ENCODE measurements at places on chromosomes 5 and 9.

- no peak for DNase-seq
Measured at GRCh38 chr5:125558466-125558865, 812.0 kb upstream of the ZNF608 start.

DNA sequence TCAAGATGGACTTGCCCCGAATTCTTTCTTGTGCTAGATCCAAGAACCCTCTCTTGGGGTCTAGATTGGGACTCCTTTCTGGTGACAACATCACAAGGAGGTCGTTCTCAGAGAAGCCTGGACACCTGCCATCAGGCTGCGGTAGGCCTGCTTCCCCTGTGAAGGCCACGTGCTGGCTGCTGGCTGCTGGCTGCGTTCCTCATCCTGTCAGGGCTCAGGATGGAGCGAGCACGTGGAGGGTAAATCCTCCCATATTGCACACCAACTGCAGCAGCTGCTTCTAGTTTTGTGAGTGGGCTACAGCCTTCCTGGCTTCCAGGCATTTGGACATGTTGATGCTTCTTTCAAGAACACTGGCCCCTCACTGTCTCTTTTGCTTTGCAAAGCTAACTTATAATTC lies 95.6 kb downstream of the HSPA4 start:
- DNase-seq: no peak

DNA sequence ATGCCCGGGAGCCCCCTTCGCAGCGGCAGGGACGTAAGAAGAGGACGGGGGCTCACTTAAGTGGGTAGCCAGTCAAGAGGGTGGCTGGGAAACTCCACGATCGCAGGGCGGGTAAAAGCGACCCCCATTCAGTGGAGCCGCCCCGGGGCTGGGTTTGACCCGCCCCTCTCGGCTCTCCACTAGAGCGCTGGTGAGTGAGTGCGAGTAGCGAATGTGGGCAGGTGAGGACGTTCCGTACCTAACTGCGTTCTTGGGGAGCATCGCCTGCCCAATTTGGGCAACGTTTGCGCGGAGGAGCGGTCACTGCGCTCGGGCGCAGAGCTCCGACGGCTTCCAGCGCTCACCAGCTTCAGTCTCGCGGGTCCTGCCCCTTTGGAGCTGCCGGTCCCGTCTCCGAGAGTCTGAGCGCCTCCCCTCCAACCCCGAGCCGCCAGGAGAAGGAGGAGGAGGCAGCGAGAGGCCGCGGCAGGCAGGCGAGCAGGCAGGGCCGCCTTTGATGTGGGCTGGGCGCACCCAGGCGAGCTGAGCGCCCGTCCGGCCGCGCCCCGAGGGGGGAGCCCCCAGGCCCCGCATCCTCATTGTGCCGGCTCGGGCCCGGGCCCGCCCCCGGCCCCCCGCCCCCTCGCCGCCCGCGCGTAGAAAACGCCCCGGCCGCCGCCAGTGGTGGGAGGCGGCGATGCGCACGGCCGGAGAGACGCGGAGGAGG lies at the start of gene FGF18:
Gene FGF18, plus strand, starts transcription at position 666 of the 706 bp plus-strand sequence. CDS start 553 bp downstream, outside the sequence.
- DNase-seq: no peak

DNA sequence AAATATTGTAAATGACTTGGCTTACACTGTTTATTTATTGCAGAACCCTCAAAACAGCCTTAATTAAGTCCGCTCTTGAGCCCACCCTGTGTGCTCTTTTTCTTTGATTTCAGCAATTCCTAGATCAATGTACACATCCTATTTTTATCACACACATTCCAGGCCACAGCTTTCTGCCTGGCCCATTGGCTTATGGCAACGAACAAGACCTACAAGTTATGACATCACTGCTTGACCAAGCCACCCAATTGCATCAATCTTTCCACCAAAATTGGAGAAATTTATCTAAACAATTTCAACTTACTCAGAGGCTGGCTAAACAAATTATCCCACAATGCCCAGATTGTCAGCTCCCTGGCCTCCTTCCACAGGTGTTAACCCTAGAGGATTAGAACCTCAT lies 158.4 kb downstream of the CPLANE1 start:
- no peak for DNase-seq

- no peak for DNase-seq
Measured at GRCh38 chr5:71938895-71939294, 168.4 kb upstream of the MAP1B start.

DNA sequence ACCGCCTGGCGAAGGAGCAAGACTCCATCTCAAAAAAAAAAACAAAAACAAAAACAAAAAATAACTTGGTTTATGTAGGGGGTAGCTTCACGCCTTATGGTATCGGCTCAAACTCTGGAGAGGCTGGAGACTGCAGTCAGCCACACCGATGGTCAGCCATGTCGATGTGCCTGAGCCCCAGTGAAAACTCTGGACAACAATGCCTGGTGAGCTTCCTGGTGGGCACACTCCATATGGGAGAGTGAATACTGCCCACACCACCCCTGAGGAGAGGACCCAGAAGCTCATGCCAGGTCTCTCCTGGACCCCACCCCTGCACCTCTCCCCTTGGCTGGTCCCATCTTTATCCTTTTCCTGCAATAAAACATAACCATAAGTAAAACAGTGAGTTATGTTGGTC lies 19.6 kb downstream of the IPPK start:
- DNase-seq: no peak

GRCh38 chr9:30800421-30800820 lies 1584.0 kb upstream of the ACO1 start:
- DNase-seq: no peak

DNA sequence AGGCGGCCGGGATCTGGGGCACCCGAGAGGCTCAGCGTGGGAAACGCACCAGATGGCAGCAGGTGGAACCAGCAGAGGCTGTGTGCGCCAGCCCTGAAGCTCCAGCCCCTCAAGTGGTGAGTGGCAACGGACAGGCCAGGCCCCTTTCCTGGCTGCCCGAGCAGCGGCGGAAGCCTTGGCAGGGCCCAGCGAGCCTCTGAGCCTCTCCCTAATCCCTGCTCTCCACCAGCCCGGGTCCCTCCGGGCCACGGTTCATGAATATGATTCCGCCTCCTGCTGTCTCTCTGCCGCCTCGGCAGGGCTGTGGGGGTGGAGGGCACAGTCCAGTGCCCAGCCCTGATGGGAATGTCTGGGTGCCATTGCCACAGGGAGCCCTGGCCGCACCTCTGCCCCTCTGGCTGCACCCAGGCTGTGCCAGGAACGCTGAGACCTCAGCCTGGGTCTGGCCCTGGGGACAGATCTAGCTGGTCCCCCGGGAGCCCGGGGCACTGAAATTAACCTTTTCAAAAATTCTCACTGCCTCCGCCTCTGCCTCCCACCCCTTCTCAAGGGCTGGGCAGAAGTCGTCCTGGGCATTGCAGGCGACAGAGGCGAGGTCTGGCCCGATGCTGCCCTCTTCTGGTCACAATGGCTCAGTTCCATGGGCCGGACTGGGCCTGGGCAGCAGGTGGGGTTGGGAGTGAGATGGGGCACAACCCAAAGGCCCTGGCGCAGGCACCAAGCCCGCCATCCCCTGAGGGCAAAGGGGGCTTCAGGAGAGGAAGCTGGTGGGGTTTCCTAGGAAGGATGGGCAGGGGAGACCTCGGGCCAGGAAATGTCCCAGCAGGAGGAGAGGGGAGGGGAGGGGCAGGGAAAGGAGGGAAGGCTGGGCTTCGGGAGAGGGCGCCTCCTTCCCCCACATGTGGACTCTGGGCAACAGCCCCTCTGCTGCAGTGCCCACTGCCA lies 20.3 kb downstream of the CCDC187 start:
- peak; percentile 11 for DNase-seq

DNA sequence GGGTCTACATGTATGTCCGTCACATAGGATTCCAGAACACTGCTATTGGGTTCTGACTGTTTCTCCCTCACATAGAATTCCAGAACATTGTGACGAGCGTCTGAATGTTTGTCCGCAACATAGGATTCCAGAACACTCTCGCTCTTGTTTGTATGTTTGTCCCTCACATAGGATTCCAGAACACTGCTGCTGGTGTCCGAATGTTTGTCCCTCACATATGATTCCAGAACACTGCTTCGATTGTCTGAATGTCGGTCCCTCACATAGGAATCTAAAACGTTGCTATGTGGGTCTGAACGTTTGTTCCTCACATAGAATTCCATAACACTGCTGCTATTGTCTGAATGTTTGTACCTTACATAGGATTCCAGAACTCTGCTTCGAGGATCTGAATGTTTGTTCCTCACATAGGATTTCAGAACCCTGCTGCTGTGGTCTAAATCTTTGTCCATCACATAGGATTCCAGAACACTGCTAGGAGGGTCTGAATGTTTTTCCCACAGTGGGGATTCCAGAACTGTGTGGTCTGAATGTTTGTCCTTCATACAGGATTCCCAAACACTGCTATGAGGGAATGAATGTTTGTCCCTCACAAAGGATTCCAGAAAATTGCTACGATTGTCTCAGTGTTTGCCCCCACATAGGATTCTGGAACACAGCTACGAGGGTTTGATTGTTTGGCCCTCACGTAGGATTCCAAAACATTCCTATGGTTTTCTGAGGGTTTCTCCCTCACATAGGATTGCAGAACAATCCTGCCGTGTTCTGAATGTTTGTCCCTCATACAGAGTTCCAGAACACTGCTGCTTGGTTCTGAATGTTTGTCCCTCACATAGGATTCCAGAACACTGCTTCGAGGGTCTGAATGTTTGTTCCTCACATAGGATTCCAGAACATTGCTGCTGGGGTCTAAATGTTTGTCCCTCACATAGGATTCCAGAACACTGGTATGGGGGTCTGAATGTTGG lies 220.5 kb downstream of the FOXD4L6 start:
- DNase-seq: no peak

- no peak for DNase-seq
Measured at GRCh38 chr5:176979669-176980068, 26.9 kb downstream of the UIMC1 start.

DNA sequence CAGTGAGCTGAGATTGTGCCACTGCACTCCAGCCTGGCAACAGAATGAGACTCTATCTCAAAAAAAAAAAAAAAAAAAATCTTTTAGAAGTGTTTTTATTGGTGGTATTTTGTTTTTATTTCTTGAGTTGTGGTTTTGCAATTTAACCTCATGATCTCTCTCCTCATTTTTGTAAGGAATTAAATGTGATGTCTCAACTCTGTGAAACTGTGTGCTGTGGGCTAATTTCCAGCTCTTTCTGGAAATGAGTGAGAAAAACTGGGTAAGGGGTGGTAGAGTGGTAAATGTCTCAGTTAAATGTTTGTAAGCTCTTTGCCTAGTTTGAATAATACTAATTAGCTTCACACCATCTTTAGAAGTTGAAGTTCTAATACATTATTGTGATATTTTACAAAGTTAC lies 29.0 kb downstream of the ACO1 start:
- no peak for DNase-seq

DNA sequence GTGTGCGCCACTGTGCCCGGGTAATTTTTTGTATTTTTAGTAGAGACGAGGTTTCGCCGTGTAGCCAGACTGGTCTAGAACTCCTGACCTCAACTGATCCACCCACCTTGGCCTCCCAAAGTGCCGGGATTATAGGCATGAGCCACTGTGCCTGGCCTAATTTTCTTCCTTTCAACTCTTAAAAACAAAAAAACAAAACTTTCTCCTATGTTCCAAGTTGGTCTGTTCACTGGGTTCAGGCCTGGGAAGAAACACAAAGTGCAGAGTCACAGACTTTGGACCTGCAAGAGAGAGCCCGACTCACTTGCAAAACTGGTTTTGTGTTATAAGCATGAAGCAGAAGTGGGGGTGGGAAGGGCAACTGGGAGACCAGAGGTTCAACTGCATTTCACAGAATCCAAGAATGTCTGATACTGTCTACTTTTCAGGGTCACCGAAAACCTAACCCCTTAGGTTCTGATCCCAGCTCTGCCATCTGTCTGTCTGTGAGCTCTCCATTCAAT lies 5.2 kb upstream of the HDHD3 start:
- DNase-seq: no peak

DNA sequence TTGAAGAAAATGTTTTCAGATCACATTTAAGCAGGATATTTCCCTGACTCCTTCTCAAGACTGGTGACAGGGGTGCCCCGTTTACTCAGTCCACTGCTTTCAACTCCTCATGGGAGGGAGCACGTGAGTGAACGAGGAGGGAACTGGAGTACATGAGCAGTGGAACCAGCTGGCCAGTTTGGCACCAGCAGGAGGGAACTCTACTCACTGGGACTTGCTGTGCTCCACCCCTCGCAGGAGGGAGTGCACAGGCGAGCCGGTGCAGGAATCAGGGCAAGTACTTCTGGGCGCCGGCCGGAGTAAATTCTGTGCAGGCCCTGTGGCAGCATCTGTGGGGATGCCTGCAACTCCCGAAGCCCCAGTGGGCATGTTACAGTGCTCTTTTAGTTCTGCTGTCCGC lies 1941.1 kb upstream of the C9orf72 start:
- no peak for DNase-seq

DNA sequence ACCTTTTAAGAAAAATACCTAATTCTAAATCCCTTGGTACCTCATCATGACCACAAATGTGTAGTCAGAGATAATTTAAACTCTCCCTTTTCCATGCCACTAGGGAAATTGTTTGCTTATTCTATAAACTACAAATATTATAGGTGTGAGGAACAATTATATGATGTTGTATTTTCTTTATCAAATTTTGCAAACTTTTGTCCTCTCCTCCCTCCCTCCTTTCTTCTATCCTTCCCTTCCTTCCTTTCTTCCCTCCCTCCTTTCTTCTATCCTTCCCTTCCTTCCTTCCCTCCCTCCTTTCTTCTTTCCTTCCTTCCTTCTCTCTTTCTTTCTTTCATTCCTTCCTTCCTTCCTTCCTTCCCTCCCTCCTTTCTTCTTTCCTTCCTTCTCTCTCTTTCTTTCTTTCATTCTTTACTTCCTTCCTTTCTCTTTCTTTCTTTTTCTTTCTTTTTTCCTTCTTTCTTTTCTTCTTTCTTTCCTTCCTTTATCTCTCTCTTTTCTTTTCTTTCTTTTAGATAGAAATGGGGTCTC lies 41.2 kb downstream of the SPZ1 start:
- no peak for DNase-seq

GRCh38 chr9:81318571-81318970 lies 370.8 kb downstream of the TLE1 start:
- DNase-seq: peak; percentile 18

DNA sequence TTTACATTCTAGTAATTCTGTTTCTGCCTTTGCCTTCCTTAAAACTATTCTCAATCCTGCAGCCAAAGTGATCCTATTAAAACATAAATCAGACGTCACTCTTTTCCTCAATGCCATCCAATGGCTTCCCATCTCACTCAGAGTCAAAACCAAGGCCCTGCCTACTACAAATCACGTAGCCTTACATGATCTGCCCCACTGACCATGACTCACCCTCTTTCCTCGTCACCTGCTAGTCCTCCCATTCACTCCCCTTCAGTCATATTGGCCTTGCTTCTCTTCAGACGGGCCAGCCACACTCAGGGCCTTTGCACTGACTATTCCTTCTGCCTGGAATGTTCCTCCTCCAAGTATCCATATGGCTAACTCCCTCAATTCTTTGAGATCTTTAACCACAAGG lies 39.0 kb upstream of the DMXL1 start:
- DNase-seq: no peak

DNA sequence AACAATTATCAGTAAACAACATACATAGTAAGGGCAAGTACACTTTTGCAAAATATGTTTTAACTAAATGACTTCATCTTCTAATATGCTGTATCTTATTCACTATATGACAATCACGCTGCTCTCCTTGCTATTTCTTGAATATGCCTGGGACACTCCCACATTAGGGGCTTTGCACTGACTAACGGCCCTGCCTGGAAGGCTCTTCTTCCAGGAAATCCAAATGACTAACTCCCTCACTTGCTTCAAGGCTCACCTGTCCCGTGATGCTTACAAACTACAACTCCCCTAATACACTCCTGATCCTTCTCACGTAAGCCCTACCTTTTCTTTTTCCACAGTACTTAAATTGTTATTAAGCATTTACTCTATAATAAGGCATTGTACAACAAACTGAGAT lies 10.6 kb downstream of the ERP44 start:
- DNase-seq: no peak

- no peak for DNase-seq
Measured at GRCh38 chr5:87399720-87400119, 13.0 kb downstream of the CCNH start.
